ENCODE measurements at places on chromosomes 5 and 9.

DNA sequence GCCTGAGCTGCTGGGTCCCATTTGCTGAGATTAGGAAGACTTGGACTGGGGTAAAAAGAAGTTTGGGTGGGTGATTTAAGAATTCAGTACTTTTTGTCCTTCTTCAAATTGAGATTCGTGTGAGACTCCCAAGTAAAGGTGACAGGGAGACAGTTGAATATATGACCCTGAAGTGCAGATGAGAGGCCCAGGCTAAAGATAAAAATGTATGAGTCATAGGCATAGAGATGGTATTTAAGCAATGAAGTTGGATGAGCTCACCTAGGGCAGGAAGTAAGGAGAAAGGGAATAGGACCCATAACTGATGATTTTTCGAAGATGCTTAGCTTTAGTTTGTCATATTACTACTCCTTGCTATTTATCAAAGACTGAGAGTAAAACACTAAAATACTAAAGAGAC, 255.9 kb upstream of the ADRA1B start:
- no peak for DNase-seq

DNA sequence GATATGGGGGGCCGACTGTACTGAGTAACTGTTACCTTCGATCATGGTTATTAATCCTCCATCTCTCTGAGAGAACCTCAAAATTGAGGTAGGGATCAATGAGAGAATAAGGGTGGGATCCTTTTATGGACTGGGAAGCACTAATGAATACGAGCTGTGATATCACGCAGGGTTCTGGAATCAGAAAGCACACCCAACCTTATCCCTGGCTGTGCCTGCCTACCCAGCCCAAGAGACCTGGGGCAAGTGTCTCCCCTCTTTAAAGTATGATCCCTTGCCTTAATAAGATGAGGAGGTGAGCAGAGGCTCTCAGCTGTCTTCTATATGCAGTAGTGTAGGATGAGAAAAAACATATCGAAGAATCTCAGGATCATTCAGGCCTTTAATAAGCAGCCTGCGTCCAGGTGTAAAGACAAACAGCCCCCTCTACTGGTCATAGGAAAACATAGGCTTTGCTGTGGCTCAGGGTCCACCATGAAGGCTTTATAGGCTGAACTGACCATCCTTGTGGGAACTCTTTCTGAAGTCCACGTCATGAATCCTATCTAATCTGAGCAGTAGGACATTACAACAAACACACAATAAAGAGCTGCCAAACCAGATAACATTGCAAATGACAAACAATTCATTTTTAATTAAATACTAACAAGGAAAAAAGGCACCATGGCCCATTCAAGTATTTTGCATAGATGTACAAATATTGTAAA, 16.8 kb downstream of the NIPAL4 start:
- peak; percentile 28 for DNase-seq

GRCh38 chr5:104372796-104373195, 810.2 kb upstream of the NUDT12 start:
- DNase-seq, result no peak

GRCh38 chr5:31393126-31393525, 138.8 kb downstream of the DROSHA start:
- no peak for DNase-seq
